ENCODE measurements at places on chromosomes 6 and 20.
A peak's percentile ranks its signal among the peaks of the same experiment; 100 is the strongest.

DNA sequence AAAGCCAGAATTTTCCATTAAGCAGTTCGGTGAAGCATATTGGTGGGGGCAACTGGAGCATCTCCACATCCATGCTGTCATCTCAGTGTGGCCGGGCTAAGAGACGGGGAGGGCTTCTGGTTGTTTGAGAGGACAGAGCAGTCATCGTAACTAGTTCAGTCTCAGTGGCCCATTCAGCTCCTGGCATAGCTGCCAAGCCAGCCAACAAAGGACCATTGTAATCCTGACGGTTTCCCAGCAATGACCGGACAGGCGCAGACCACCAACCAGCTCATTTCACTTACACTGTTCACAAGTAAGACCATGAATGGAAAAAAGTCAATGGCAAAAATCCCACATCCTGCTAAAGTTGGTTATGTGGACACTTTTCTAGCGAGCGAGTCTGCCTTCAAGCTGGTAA is 14.9 kb upstream of the HDDC2 start:
- DNase-seq: no peak

GRCh38 chr20:1860446-1860845 is 34.8 kb upstream of the SIRPA start:
- DNase-seq: no peak

- DNase-seq: no peak
These were observed 46.0 kb upstream of the INSM1 start for GRCh38 chr20:20321917-20322316.

- DNase-seq: no peak
These were observed 67.8 kb upstream of the ADGRF4 start for GRCh38 chr6:47630587-47630986.

GRCh38 chr6:1439349-1439748 is 50.0 kb downstream of the FOXF2 start:
- no peak for DNase-seq

DNA sequence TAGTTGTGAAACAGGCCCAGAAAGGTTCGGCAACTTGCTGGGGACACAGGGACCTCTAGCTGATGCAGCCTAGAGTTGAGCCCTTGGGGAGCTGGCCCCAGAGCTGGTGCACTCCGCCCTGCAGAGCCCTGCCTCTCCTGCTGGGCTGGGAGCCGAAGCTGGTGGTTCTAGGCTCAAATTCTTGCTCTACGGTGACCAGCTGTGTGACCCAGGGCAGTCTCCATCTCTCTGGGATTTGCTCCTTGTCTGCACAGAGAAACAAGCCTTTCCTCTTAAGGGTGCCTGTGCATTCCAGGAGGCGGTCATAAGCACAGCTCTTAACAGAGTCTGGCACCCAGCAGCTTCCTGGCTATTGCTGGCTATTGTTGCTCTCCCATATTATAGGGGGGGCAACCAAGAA is 47.4 kb downstream of the RBM38 start:
- no peak for DNase-seq

GRCh38 chr20:20367575-20368417 is at the start of gene INSM1:
Gene INSM1, plus strand, starts transcription at chr20:20368104. Its CDS starts 164 bp downstream, at chr20:20368268.
- no peak for DNase-seq

GRCh38 chr20:31894980-31895675 is 24.7 kb downstream of the TTLL9 start:
- no peak for DNase-seq

- no peak for DNase-seq
These were observed 21.9 kb upstream of the C6orf62 start for GRCh38 chr6:24740861-24741260.

DNA sequence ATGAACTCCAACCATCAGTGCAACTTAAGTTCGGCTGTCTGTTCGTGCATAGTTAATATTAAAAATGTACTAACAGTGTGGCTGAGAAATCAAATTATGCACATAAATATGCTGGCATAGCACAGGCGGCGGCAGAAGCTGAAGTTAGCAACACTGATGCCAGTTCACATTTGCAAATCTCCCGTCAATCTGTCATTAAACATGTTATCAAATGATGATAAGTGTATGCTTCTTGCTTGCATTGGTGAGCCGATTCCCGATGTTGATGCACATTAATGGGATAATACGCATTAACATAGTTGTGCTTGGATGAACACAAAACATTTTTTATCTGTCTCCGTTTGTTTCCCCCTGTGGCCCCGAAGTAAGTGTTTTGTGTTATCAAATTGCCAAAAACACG is 309.4 kb downstream of the ZNF217 start:
- no peak for DNase-seq

GRCh38 chr6:25050356-25050755 is 114.6 kb upstream of the RIPOR2 start:
- peak; percentile 46 for DNase-seq

- no peak for DNase-seq
These were observed 170.2 kb downstream of the SLC24A3 start for GRCh38 chr20:19382386-19383340.

DNA sequence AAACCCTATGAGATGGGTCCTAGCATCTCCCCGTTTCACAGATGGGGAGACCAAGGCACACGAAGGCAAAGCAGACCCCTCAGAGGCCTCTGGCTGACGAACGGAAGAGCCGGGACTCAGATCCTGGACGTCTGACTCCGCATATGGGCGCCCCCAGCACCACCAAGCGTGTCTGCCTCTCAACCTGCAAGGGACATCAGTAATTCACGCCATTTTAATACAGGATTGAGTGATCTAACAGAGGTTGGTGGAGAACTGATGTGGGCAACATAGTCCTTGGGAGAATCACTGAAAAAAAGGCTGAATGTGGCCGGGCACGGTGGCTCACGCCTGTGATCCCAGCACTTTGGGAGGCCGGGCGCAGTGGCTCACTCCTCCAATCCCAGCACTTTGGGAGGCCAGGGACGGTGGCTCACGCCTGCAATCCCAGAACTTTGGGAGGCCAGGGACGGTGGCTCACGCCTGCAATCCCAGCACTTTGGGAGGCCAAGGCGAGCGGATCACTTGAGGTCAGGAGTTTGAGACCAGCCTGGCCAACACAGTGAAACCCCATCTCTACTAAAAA is 206.6 kb downstream of the DLL1 start:
- DNase-seq: no peak

GRCh38 chr6:138590796-138591709 is 91.8 kb upstream of the NHSL1 start:
- DNase-seq: no peak

DNA sequence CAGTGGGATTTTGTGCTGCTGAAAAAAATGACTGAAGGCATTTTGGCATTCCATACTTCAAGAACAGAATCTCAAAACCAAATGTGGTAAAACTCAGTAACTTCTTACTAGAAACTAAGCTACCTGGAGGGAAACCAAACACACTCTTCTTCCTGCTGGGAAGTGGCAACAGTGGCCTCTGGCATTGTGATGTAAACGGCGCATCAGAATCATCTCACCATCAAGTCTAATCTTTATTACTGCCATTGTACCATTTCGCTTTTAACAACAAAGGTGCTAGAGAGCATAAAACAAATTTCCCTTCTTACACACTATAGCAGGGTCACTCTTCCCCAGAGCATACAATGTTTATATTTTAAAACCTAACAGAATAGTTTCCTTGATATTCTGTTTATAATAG is 101.6 kb upstream of the CEP162 start:
- DNase-seq: no peak

DNA sequence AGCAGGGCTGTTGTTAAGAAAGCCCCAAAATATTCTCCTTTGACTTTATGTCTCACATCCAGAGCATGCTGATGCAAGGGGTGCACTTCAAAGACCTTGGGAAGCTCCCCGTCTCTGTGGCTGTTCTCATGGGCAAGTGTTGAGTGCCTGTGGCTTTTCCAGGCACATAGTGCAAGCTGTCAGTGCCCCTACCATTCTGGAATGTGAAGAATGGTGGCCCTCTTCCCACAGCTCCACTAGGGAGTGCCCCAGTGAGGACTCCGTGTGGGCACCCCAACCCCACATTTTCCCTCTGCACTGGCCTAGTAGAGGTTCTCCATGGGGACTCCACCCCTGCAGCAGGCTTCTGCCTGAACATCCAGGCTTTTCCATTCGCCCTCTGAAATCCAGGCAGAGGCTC is 673.7 kb downstream of the HTR1B start:
- no peak for DNase-seq

DNA sequence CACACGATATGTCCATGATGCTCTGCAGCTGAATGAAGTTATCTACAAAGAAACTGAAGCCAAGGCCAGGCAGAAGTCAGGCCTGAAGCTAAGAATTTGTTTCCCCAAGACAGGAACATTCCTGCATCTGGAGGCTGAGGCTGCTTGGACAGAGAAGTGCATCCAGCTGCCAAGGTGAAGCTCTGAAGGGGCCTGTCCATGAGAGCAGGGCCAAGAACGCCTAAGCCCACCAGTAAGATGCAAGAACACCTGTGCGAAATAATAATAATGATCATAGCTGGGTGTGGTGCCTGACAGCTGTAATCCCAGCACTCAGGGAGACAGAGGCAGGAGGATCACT is 37.7 kb upstream of the B4GALT5 start:
- no peak for DNase-seq

- no peak for DNase-seq
These were observed 40.1 kb upstream of the LTV1 start for GRCh38 chr6:143802833-143803565.

- no peak for DNase-seq
These were observed 29.6 kb downstream of the BACH2 start for GRCh38 chr6:90266905-90267621.

DNA sequence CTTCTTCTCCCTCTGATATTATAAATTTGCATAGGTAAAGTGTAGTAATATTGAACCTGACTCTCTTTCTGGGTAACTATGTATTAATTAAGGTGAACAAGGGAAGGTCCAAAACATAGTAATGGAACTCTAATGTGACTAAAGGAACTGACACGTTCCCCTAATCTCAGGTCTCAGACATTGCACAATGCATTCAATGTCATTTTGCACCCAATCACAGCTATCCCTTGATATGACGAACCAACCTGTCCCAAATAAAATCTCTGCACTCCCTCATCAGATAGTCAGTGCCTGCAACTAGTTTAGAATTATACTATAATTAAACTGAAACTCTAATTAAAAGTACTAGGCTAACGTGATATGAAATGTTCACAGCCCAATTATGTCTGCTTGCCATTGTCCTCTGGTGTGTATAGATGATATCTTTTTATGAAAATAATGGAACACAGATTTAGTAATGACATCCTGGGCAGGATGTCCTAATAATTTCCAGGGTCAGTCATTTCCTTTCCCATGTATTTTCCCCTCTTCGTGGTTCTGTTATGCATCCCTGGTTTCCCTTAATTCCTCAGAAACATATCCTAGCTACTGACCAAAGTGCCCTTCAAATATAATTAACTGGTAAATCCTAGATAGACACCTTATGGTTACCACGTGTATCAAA is 36.8 kb downstream of the PTPRK start:
- no peak for DNase-seq

DNA sequence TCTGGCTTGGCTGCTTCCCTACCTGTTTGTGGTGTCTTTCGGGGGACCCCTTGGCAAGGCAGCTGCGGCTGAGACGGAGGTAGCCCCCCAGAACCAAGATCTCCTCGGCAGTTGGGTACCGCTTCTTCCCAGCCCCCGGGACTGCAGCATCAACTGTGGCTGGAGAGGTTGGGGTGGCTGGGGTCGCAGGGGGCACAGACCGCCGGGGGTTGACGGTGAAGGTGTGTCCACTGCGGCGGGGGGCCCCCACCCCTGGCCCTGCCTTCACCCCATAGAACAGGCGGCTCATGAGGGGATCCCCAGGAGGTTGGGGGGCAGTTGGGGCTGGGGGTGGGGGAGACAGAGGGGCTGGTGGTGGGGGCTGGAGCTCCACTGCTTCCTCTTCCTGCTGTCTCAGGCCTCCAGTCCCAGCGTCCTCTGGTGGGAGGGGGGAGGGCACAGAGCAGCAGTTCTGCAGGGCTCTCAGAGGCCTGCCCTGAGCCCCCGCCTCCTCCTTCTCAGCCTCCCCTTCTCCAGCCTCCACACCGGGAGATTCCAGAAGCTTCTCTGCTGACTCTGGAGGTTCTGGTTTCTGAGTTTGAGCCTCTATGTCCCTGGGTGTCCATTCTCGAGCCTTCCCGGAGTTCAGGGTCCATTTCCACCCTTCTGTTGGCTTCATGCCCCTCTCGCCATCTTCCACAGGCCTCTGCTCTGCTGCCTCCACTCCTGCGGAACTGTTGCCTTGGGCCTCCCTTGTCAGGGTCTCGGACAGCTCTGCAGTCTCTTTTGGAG is 1.9 kb downstream of the PPP1R18 start:
- DNase-seq: no peak

DNA sequence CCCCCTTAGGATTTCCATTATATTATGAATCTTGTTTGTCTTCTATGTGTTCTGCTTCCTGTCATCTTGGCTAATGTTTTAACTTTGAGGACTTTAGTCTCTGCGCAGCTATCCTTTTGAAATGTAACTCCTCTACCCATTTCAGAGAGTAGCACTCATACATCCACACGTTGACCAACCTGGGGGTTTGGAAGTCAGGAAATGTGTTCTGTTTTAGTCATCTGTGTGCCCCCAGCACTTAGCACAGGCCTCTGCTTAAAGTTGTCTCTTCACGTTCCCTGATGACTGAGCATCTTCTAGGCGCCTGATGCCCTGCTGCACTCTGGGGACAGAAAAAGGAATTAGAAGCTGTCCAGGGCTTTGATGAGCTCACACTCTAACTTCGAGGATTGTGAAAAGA is 47.9 kb downstream of the HMGN3 start:
- DNase-seq: no peak

GRCh38 chr6:134574491-134574890 is 256.6 kb upstream of the SGK1 start:
- DNase-seq: no peak

DNA sequence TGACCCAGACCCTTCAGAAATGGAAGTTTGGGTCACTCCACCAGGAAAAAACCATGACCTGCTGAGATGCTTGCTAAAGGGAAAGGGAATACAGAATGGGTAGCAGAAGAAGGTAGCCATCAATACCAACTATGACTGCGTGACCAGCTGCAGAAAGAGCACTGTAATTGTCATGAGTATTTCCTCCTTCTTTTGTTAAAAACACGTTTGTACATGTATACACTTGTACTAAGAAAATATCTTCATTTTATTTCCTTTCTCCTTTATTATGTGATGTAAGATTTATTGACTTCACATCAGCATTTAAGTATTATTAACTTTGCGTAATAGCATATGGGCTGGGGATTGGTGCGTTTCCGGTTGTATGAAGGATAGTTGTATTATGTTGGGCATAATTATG is 12.6 kb upstream of the MUC21 start:
- DNase-seq: no peak

GRCh38 chr6:114227944-114228468 is 114.8 kb downstream of the HS3ST5 start:
- no peak for DNase-seq

- no peak for DNase-seq
These were observed 12.8 kb upstream of the PLCG1 start for GRCh38 chr20:41124451-41125094.

DNA sequence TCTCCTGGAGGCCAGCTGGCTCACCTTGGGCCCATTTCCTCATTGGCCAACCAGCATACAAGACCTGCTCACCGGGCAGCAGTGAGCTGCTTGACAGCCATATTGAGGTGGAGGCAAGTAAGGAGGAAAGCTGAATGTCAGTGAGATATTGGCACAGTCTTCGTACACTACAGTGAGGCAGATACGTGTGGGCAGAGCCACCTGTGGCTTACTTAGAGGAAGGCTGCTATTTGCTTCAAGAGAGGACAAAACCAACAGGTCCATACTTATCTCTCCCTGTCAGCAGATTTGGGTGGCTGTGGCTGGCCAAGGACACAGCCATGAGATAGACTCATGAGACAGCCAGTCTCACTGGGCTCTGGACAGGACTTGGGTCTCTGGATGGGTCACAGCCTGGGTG is 15.1 kb upstream of the MCM3 start:
- DNase-seq: no peak

- DNase-seq: no peak
These were observed 9.0 kb downstream of the GNAS-AS1 start for GRCh38 chr20:58841539-58842264.

- no peak for DNase-seq
These were observed 47.1 kb upstream of the EDN3 start for GRCh38 chr20:59253325-59253724.

Data from T follicular helper cell (primary cell).